CD4-positive, alpha-beta T cell treated with Interferon gamma for 1 hour (primary cell): ENCODE measurements at places on chromosomes 5 and 9.

DNA sequence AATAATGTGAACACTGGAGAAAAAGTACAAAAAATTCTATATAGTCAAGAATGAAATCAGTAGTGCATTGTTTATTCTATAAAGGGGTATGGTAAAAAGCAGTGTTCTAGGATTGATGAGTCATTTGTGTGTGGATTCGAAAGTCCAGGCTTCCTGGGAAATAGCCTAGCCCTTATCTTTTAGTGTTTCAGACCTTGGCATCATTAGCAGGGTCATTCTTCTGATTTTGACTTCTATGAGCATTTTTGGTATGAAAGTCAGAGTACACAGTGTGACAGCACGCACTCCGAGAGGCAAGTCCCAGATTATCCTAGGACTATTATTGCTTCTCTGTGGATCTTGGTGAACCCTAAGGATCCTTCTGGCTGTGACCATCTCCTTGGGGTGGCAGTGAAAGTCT lies 16.9 kb downstream of the PCSK5 start:
- DNase-seq = no peak

DNA sequence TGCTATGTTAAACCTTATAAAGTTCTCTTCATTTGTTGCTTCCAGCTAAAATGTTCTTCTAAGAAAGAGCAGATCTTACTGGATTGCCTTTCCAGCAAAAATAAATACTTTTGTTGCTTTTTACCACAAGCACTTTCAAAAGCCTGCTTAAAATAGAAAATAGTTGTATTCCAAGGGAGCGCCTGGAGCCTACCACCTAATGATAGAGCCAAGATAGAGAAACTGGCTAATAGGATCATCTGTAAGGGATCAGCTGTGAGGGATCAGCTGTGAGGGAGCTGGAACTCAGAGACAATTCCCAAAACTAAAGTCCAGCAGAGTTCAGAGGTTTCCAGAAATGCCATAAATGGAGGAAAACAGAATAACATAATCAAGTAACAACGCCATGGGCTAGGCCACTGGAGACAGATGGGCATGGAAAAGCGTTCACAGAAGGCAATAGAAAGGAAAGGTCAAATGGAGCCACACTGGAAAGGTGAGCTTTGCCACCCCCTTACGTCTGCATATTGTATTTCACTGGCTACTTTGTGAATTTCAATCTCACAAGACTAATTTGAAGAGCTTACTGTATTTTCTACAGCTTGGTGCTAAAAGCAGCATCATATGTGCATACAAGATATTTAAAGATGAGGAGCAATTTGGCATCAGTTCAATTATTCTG lies 140.6 kb upstream of the TLE4 start:
- no peak for DNase-seq

DNA sequence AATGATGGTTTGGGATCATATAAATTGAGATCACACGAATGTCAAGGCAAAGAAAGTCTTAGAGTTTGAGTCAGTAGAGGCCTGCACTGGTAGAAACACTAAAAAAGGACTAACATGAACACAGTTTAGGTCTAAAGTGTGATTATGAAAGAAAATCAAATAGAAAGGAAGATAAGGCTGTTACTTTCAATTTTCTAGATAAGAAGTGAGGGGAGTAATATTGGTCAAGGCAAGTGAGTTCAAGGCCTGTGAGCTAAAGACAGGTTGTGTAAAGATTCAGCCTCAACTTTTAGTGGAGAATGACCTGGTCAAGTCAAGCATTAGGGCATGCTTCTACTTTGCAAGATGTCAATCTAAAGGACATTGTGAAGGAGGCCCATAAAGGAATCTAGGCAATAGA lies 19.0 kb downstream of the VLDLR start:
- DNase-seq = no peak

DNA sequence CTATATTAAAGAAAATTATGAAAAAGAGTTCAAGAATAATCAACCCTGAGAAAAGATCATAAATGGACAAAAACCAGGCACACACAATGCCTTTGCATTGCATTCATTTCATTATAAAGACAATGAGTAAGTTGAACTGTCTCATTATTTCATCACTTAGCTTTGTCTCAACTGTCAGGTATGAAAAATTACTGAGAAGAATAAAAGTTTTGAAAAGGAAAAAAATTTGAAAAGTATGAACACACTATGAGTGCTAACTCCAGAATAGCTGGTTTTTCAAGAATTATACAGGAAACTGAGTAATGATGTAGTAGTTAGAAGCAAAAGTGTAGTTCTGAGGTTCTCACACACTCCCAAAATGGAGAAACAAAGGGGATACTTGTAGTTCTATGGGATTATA lies 16.3 kb upstream of the ANXA1 start:
- DNase-seq = no peak

DNA sequence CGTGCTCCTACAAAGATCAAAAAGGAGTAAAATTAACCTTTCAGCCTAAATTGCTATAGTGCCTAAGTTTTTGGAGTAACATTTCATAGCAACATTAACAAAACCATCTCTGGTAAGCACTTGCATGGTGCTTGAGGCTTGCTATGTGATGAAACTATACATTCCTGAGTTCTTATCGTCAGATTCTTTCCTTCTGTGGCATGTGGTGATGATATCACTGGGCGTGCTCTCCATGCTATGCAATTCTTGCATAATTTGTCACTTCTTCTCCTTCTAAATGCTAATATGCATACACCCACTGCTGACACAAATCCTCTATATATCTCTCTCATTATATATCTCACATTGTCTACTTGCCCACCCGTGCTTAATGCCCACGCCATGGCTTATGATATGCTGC lies 2019.9 kb downstream of the MAT2B start:
- no peak for DNase-seq

DNA sequence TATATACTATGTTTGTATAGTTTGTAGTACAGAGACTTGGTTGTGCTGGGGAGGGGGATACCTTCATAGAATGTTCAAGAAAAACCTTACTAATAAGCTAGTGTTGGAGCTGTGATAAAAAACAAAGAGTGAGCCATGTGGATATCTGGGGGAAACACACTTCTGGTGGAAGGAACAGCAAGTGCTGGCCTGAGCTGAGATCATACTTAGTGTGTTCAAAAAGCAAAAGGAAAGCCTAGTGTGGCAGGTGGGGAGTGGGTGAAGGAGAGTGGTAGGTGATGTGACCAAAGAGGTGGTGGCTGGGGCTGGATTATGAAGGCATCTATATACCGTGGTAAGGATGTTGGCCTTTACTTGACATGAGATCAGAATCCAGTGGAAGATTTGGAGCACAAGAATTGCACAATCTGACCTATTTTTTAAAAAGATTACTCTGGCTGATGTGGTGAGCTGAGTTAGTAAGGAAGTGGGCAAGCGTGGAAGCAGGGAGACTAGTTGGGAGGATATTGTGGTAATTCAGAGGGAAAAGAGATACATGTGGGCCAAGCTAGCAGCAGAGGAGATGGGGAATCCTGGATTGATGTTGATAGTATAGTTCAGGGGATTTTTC lies 26.6 kb downstream of the PALM2AKAP2 start:
- DNase-seq = no peak

DNA sequence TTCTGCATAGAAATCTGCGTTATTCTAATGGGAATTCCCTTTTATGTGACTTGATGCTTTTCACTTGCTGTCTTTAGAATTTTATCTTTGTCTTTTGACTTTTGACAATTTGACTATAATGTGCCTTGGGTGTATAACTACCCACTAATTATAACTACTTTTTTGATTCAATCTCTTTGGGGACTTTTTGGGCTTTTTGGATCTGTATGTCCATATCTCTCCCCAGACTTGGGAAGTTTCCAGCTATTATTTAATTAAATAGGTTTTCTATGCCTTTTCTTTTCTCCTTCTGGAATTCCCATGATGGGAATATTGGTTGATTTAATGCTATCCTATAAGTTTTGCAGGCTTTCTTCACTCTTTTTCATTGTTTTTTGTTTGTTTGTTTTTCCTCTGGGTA lies 57.9 kb downstream of the LRRTM2 start:
- DNase-seq = no peak

GRCh38 chr5:41413074-41413473 lies 97.3 kb downstream of the PLCXD3 start:
- DNase-seq = no peak

DNA sequence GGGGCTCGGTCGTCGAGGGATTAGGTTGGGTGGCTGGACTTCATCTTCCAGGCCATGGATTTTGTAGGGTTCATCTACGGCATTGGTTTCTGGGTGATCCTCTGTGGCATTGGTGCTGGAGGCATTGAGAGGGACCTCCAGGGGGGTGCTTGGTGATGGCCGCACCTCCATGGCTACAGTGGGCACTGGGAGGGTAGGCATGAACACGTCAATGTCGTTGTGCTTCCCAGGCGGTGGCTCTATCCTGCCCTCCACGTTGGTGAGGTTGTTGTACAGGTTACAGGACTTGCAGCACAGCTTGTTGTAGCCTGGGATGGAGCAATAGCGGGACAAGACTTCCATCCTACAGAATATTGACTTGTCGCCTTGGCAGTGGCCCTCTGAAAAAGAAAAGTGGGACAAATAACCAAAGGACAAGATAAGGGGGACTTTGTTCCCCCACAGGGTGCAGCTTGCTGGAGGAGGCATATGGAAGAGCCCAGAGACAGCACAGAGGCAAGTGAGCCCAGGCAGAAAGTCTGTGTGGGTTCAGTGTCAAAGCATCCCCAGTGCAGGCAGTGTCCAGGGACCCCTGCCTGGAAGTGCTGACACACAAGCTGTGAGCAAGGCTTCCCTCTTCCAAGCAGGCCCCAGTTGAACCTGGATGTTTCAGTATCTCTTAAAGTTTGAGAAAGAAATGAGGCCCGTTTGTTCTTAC lies 53.9 kb downstream of the ZNF354C start:
- no peak for DNase-seq
